Ovary (tissue), 10 donors: ENCODE measurements at places on chromosomes 13 and 19.

DNA sequence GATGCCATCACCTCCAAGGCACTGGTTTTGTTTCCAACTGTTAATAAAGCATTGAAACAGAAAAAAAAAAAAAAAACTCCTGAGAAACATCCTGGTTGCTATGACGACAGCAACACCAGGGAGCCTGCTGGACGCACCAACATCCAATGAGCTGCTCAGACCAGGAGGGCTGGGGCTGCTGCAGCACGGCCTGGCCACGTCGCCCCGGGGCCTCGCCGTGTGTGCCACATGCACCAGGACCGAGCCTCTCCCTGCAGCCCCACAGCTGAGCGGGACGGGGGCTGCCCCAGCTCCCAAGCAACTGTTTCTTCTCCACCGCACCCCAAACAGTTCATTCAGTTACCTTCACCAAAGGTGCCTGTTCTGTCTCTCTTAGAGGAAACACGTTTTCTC, 54.5 kb downstream of the RASA3 start:
- peak; percentile 21 for DNase-seq

DNA sequence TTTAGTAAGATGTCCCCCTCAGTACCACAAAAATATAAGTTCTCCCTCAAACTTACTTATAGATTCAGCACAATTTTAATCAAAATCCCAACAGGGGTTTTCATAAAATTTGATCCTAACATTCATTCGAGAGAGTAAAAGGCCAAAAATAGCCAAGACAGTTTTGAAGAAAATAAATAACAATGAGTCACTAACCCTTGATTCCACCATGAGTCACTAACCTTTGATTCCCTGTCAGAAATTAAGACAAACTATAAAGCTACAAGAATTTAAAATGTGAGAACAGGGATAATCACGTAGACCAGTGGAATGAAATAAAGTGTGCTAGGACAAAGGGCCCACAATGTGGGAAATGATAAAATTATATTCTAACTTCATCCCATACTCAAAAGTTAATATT, 320.3 kb downstream of the SUCLA2 start:
- no peak for DNase-seq

DNA sequence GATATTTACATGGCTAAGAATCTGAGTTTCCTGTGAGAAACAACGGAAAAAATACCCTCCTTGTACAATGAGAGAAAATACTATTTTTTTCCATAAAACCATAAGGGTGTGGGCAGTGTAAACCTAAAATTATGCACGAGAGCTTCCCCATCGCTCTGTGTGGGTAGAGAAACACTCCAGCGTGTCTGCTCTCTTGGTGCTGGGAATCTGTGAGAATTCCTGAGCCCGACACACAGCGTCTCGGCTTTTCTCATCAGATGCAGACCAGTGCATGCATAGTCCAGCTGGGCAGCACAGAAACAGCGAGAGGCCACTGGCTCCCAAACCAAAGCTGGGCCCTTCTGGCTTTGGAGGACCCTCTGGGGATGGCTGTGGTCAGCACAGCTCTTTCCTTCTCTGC, 12.0 kb downstream of the PLPP2 start:
- no peak for DNase-seq

GRCh38 chr19:36182612-36183244, 30.5 kb upstream of the COX7A1 start:
- DNase-seq: no peak

DNA sequence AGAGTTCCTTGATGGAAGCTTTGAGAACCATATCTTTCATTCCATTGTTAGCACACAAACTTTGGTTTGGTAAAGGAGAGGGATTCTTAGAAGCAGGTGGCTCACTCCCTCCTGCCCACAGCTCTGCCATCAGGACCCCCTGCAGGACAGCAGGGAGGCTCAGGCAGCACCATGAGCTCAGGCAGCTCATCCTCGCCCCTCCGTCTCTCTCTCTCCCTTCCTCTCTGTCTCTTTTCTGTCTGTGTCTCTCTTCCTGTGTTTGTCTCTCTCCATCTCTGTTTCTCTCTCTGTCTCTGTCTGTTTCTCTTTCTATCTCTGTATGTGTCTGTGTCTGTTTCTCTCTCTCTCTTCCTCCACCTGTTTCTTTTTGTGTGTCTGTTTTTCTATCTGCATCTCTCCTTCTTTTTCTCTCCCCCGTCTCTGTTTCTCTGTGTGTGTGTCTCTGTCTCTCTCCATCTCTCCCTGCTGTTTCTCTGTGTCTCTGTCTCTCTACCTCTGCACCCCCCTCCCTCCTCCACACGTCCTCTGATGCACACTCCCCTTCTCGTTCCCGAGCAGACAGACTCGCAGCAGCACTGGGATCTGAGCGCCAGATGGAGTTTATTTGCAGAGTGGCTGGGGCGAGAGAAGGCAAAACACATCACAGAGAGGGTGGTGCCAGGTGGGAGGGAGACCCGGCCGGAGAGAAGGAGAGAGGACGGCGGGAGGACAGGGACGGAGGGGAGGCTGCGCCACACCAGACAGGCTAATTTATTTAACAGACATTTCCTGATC, 8.7 kb downstream of the SBK2 start:
- no peak for DNase-seq

DNA sequence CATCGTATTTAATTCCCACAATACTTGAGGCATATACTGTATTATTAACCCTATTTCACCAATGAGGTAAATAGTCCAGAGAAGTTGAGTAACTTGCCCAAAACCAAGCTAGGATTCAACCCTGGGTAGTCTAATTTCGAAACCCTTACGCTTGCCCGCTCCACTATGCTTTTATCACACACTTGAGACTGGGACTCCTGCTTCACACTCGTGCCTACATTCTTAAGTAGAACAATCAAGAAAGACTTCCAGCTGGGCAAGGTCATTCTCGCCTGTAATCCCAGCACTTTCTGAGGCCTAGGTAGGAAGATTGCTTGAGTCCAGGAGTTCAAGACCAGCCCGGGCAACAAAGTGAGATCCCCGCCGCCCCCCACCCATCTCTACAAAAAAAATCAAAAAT, 3.6 kb downstream of the ZNF541 start:
- DNase-seq: no peak

DNA sequence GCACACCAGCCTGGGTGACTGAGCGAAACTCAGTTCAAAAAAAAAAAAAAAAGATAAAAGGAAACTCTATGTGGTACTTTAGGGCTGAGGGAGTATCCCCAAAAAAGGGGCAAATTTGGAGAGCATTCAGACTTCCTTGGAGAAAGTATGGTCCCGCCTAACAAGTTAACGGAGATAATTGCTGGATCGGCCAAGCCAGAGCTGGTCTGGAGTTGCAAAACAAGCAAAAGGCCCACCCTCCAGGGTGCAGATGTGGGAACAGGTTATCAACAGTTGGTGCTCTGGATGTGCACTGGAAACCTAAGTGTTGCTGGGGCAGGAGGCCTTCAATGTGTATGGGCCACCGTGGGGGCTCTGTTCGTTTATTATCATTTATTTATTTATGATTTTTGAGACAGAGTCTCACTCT, 2.8 kb downstream of the IQCN start:
- DNase-seq: no peak

DNA sequence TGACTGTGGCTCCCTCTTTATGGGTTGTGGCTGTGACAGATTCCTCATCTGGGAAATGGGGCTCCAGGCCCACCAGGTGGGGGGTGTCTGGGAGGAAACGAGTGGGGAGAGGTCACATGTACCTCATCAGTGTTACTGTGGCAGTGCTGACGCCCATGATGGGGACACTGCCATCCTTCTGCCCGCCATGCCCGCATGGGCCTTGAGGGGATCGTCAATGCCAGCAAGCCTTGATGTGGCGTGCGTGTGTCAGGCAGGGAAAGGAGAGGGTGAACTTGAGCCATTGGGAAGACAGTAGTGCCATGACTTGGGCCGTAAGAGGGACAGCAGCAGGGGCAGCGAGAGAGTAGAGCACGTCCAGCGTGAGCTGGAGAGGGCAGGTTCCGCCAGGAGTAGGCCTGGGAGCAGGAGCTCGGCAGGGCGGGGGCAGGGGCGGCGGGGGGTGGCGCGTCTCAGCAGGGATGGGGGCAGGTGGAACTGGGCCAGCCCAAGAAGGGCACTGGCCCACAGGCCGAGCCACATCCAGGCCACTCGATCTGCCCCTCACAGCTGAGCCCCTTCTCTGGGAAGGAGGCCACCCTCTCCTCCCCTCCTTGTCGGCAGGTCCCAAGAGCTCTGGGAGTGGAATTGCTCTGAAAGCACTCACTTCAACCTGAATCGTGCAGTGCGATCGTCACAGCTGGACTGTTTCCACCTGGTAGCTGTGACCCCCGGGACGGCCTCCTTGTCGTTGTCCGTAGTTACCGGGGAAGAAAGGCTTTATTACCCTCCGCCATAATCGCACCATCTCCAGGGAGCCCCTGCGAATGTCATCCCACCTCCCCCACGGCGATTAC, 9.9 kb downstream of the KLHL26 start:
- no peak for DNase-seq

DNA sequence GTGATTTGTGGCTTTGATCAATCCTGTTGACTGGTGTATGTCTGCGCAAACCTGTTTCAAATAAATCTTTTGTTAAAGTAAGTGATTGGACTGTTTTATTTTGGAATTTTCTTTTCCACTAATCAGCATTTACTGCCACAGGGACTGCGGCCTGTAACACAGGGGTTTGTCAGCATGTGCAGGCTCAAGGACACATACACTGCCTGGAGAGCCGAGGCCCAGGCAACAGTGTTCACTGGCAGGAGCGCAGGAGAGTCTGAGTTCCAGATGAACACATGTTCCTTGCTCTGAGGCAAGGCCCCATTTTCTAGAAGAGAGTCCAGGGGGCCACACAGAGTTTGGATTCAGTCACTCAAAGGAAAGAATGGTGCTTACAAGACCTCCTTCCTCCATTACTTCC, 26.0 kb downstream of the SHISA2 start:
- no peak for DNase-seq

- no peak for DNase-seq
Measured at GRCh38 chr19:9151367-9151766, 11.2 kb downstream of the ZNF317 start.

DNA sequence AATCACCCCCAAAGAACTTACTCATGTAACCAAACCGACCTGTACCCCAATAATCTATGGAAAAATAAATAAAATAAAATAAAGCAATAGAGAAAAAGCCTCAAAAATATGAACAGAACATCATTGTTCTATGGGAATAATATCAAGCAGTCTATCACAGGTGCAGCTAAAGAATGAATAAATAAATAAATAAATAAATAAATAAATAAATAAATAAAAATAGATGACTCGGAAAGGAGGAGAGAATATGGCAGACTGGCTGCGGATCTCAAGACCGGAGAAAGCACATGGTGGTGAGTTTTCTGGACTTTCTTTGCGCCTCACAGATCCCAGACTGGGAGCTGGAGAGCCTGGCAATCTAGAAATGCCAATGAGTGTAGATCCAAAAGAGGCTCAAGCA, 22.4 kb upstream of the CEACAM20 start:
- no peak for DNase-seq

DNA sequence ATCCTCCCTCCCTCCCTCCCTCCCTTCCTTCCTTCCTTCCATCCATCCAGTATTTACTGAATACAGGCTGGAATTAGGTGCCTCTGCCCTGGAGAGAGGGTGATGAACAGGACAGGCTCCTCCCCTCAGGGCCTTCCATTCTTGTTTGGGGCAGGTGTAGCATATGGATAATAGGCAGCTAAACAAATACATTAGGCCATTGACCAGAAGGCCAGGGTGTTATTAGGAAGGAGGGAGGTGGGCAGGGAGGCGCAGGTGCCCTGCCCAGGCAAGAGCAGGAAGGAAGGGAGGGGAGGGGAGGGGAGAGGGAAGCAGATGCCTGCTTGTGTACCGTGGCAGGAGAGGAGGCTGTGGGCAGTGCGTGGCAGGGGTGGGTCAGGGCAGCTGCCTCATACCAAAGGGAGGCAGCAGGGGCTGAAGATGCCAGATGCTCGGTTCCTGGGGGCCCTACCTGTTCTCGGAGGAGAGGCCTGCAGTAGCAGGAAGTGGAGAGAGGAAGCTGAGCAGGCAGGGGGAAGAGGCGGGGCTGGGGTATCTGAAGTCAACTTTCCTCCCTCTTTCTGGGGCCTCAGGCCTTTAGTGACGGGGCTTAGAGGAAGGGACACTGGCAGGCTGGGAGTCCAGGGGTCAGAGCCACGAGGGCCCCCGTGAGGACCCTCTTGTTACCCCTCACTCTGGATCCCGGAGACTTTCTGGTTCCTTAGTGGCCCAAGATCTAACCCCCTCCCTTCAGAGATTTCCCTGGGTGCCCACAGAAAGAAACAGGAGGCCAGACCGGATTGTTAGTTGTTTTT, at the start of gene RINL:
Gene RINL (minus strand): TSS at position 495 of the 794 bp plus-strand sequence. CDS start 1,533 bp downstream, outside the sequence.
- DNase-seq: no peak

DNA sequence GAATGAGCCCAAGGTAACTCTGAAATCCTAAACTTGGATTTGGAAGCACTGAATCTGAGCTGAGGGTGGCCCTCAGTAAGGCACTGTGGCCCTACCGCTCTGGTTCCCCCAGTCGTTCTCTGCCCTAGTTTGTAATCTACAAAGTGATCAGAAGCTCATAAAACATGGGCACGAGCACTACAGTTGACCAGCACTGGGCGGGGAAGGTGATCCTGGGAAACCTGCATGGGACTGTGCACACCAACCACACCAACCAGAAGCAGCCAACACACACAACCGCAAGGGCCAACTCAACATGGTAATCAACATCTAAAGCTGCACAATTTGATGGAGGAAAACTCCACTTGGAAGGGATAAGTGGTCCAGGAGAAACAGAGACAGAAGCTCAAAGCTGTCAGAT, 22.9 kb downstream of the SLC7A1 start:
- no peak for DNase-seq

- DNase-seq: no peak
Measured at GRCh38 chr19:46830864-46831263, 19.8 kb downstream of the AP2S1 start.

DNA sequence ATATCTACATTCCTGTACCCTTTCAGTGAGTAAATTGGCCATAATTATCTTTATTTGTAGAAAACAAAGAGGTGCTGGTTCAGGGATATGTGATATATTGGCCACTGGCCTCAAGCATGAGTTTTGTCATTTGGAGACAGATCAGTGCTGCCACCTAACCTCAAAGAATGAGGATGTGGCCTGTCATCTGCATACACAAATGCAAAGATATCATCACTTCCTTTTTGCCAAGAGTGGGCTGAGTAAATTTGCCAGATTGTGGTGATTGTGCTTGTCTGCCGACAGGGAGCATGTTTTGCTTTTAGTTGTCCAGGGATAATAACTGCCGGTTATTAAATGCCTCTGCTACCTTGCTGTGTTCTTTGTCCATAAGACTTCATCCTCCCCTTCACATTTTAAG, 44.2 kb downstream of the WASF3 start:
- no peak for DNase-seq

GRCh38 chr19:8342316-8342683, 762 bp downstream of the KANK3 start:
- DNase-seq: no peak

DNA sequence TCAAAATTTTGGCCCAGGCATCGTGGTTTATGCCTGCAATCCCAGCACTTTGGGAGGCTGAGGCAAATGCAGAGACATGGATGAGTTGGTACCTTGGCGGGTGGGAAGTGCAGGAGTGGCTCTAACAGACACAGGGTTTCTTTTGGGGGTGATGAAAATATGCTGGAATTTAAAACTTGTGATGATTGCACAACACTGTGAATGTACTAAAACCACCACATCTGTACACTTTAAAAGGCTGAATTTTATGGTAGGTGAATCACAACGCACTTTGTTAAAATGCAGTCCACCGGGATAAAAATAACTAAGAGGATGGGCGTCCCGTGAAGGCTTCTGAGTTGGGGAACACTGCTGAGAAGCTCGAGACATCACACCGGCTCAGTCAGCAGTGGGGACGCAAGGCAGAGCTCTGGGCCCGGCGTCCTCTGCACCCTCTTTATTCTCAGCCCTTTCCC, 47.1 kb downstream of the MLLT1 start:
- DNase-seq: no peak

GRCh38 chr19:47514151-47514868, 553 bp downstream of the NAPA start:
- DNase-seq: peak; percentile 53

- DNase-seq: no peak
Measured at GRCh38 chr13:71355010-71355409, 512.0 kb downstream of the DACH1 start.
